ENCODE measurements at places on chromosomes 6 and 20.

DNA sequence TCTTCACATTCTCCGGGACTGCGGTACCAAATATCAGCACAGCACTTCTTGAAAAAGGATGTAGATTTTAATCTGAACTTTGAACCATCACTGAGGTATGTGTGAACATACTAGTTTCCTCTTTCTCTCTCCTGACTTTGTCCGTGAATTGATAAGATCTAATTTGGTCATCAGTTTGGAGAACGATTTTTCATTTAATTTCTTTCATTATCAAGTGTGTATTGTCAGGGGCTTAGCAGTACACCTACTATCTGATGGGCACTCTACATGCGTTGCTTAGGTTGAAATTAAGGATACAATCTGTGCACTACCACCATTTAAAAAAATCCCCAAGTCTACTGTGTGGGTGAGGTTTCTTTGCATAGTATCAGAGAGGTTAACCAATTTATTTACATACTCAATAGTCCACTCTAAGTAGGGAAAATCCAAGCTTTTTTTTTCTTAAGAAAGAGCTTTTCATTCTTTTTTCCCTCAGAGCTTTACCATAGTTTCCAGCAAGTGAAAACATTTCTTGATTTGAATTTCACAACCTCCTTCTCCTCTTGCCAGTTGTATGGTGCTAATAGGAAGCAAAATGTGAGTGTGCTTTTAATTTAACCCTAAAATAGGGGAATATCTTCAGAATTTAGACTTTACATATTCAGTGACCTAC lies 105.4 kb upstream of the ESR1 start:
- no peak for DNase-seq

GRCh38 chr6:39054577-39055142 lies 6.1 kb downstream of the GLP1R start:
- no peak for DNase-seq

DNA sequence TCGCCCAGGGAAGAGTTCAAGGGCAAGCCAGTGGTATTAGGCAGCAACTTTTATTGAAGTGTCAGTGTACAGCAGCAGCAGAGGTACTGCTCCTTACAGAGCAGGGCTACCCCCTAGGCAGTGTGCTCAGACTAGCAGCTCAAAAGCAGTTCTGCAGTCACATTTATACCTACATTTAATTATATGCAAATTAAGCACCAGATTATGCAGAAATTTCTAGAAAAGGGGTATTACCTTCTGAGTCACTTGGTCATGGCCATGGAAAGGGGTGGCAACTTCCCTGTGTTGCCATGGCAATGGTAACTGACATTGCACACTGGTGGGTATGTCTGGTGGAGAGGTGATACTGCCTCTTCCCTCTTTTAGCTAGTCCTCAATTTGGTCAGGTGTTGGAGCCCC lies 2.1 kb upstream of the ZKSCAN4 start:
- DNase-seq: no peak

DNA sequence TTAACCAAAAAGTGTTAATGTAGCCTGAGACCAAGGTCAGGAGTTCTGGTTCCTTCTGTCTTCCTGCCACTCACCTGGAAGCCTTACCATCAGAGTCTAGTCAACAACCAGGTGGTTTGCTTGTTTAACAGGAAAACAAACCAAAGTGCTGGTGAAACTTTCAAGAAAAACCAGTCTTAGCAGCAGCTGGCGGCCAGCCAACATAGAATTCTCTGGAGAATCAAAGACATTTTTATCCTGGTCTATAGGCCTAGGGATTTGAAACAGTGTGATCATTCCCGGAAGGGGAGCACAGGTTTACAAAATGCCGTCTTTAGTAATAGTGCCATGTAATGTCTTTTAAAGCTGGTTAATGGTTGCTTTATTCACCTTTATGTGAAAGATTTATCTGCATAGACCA lies 146.6 kb upstream of the AKIRIN2 start:
- DNase-seq: no peak

- DNase-seq: no peak
Observed at GRCh38 chr6:77415706-77416105, 47.6 kb downstream of the HTR1B start.

GRCh38 chr20:1987826-1988225 lies 6.0 kb downstream of the PDYN start:
- no peak for DNase-seq

- DNase-seq: no peak
Observed at GRCh38 chr6:120614723-120615122, 719.6 kb downstream of the TBC1D32 start.

DNA sequence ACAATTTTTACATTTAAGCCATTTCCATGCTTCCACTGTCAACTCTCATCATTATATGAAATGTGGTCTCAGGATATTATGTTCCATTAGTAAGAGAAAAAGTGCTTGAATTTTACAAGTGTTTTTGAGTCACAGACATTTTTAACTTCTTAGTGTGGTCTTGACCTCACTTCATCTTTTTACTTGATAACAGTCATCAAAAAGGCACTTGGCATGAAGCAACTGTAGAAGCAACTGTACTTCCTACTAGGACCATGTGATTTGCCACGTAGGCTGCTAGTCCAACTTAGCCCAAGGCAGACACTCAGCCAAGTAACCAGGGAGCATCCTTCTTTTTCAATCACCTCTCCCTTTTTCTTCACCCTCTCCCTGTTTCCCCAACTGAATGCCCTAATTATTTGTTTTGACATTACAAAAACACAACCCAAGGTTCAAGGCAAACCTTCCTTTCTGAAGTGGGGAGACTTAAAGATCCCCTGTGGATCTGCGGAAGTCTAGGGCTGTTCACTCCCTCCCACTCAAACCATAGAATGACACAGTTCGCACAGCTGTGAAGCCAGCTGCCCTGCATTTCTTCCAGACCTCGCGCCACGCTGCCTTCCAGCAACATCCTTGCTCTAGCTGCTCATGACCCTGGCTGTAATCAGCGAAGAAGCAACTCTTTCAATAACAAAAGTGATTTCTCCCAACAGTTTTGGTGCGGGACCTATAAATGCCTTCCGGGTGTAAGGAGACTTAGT lies 45.0 kb downstream of the PHACTR1 start:
- DNase-seq: no peak

GRCh38 chr6:105786449-105786848 lies 299.7 kb upstream of the PRDM1 start:
- DNase-seq: no peak

DNA sequence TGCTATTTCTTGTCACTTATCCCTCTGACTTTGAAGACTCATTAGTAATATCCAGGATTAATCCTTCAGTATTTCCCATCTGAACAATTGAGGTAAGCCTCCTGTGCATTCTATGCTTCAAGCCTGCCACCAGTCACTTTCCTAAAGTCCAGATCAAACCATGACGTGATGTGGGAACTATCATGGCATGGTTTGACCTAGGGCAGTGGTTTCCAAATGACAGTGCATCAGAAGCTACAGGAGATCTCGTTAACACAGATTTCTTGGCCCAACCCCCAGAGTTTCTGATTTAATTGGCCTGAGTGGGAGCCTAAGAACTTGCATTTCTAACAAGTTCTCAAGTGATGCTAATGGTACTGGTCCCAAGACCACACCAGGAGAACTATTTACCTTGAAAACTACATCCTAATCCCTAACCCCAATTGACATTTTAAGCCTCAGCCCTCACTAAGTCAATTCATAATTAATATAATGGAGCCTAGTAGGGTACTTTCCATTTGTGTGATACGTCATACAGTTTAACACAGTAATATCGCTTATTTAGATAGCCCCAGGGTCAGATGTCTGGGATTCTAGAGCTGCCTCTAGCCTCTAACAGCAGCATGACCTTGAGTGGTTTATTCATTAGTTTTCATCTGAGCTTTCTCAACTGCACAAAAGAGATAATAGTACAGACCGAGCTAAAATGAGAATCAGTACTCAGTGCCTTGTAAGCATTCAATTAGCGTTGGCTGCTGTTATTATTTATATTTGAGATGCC lies 907.6 kb downstream of the TFAP2A start:
- no peak for DNase-seq

DNA sequence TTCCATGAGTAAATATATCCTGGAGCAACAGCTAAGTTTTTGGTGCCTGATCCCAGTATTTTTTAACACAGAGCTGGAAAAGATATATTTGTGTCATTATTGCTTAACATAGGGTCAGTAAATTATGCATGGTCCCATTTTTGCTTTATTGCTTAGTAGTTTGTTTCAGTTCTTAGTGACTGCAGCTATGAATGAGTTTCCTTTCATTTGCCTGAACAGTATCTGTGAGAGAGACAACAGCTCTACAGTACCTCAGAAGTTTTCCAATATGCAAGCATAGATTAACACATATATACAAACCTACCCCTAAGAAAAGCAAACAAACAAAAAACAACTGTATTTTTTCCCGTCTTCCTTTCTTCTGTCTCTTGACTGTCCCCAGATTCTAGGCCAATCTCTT lies 160.3 kb downstream of the MEI4 start:
- DNase-seq: no peak

Measured in stimulated activated CD8-positive, alpha-beta memory T cell treated with anti-CD3 and anti-CD28 coated beads, Interleukin-4, amount 100 ng/mL, for 48 hours (primary cell).